ENCODE measurements at places on chromosomes 4 and X.
A peak's percentile ranks its signal among the peaks of the same experiment; 100 is the strongest.

DNA sequence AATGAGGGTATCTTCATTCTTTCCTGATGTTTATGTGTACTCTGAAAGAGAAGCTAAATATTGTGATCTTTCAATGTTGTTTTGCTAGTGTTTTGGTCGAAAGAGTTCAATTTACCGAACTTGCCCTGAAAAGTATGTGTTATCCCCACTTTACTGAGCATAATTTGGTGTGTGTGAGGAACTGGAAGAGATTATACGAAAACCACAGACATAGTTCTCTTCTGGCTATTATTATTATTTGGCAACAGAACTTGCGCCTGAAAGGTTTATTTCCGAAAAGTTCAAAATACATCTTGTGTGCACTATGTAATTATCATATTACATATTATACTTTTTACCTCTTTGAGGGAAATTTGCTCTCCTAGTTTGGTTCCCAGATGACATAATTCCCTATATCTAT is 232.5 kb upstream of the INTU start:
- no peak for DNase-seq

DNA sequence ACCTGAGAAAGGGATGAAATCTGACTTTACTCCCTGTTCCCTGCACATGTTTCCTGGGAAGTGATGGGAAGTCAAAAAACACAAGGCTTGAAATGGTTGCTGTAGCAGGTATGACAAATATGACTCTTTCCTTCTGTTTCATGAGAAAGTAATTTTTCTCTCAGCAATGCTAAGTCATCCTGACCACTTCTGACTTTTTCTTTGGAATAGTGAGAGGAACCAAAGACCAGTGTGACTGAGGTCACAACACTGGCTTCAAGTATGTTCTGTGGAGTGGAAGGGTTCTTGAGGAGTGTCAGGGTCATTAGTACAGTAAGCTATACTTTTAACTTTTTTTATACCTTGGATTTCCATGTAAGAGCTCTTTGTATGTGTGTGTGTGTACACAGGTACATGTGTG is 225.3 kb downstream of the PPP3CA start:
- no peak for DNase-seq

DNA sequence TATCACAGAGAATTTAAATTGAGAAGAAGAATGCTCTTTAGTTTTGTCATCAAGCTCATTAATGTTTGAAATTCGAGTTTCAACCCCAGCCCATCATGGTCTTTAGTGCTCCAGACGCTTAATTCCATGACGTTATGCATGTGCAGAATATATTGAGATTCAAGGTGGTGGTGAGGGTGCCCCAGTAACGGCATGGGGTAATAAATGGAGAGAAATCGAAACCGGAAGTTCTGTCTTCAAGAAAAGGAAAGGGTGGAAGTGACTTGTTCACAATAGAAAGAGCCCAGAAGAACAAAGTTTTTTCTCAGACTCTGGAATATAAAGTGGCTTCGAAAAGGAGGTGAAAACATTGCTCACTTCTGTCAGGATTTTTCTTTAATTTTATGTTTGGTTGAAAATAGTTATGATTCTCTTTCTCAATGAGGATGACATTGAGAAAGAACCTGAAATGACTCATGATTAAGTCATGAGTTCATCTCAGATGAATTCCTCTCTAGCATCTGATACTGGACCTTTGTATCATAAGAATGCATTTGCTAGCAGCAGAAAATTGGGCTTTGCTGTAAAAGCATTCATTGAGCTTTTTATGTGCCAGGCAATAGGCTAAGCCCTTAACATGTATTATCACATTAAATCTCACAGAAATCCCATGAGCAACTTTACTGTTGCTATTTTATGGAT is 779 bp upstream of the DDX60L start:
- DNase-seq: peak; percentile 34

- DNase-seq: no peak
Observed at GRCh38 chr4:71540749-71541269, 202.0 kb downstream of the SLC4A4 start.

- DNase-seq: no peak
Observed at GRCh38 chrX:74023203-74023602, 280.8 kb upstream of the ZCCHC13 start.

DNA sequence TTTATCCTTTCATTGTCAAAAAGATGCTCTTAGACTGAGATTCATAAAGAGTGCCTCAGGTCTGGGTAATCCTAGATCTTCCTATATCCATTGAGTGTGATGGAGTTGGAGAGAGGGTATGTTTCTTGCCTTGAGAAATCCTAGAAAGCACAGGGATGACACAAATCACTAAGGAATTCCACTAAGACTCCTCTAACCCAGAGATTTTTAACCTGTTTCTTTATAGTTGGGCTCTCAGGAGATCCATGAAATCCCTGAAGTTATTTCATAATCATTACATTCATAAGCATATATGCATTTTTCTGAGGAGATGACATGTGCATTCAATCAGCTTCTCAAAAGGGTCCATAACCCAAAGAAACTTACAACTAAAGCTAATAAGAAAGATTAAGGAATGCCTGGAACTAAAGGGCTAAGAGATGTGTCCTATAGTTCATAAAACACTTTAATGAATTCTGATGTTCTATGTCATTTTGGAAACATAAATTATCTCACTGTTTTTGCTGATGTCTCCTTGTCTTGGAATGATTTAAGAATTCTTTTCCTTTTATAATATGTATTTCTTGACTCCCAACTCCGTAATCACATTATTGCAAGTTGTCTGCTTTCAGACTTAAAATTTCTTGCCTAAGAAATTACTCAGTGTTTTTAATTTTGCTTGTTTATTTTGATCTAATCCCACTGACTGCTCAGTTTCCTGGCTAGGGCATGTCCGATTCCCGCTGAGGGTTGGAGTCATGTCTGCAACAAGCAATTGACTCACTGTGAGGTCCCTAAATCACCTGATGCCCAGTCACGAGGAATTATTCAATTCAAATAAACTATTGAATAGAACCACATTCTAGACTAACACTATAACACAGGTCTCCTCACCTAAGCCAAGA is 2.8 kb upstream of the AMTN start:
- DNase-seq: no peak

DNA sequence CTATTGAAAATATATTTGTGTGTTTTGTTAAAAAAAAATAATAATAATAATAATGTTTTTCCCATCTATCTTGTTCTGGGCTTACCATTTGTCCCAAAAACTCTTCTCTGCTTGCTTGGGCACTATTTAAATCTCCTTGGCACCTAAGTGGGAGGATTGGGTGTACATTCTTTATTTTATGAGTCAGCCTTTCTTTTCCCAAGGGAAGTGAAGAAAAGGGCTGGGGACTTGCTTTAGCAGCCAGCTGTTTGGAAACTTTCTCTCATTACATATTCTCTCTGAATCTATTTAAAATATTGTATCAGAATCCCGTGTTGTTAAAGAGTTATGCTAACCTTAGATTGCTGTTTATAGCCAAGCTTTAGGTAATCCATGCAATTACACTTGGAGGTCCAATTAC is 2332.4 kb downstream of the ARAP2 start:
- no peak for DNase-seq

- no peak for DNase-seq
Observed at GRCh38 chr4:175424111-175424510, 388.0 kb downstream of the GPM6A start.

- no peak for DNase-seq
Observed at GRCh38 chrX:153459986-153460385, 10.4 kb downstream of the HAUS7 start.
